ENCODE measurements at places on chromosomes 13 and 19.

- DNase-seq: no peak
Measured at GRCh38 chr19:30161021-30161655, 211.0 kb upstream of the ZNF536 start.

GRCh38 chr19:49767381-49767780, 580 bp downstream of the AP2A1 start:
- no peak for DNase-seq

DNA sequence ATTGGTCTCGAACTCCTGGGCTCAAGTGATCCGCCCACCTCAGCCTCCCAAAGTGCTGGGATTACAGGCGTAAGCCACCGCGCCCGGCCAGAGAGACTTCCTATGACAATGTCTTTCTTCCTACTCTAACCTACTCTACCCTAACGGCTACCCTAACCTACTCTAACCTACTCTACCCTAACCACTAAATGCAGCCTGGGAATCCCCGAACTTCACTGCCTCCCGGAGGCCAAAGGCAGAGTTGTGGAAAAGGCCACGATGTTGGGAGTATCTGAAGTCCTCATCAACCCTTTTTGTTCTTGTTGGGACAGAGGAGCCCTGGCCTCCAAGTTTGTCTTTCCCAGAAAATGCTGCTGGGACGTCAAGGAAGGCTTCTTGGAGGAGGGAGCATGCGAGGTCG, 967 bp upstream of the NR2C2AP start:
- DNase-seq: no peak

DNA sequence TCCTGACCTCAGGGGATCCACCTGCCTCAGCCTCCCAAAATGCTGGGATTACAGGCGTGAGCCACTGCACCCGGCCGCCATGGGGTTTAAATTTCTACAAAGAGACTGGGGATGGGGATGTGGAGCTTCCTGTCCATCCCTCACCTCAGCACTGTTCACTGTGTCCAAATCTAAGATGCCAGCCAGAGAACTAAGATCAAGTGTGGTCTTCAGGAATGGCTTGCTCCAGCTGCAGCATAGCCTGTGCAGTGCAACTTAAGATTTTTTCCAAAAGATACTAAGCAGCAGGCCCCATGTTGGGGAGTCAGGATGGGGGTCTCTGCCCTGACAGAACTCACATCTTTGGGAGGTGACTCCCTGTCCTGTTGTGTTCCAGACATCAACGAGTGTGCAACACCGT, 9.3 kb downstream of the ADGRE5 start:
- DNase-seq: no peak

- DNase-seq: no peak
Measured at GRCh38 chr19:39448271-39448670, 2.9 kb downstream of the SUPT5H start.

DNA sequence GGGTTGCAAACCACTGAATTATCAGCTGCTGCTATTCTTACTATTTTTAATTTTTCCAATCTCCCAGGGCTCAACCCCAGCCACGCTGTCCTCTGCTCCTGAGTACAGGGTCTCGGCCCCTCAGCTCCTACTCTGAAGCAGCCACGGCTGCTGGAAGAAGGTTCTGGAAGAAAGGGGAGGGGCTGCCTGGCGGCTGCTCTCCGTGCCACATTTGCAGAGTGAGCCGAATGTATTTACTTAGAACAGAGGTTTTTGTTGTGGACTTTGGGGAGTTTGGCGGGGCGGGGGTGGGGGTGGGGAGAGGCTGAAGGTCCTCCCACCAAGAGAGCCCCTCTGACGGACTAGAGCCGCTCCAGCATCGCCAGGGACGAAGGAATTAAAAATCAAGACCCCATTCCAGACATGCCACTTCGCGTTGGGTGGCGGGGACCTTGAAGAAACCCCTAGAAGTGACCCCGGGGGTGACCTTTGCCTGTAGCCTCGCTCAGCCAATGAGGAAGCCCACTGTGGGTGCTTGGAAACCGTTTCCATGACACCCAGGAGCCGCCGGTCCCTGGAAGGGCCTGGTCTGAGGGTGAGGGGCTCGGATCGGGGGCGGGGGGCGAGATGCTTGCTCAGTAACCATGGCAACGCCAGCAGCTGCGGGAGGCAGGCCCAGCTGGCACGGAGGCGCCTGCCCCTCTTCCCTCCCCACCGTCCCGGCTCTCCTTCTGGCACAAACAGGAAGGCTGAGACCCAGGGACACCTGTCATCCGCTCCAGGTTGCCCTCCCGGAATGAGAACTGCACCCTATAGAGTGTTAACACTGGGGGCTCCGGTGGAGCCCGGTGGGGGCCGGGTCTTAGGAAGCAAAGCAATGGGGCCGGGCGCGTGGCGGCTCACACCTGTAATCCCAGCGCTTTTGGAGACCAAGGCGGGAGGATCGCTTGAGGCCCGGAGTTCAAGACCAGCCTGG, 54.2 kb upstream of the PTPRS start:
- DNase-seq: no peak

DNA sequence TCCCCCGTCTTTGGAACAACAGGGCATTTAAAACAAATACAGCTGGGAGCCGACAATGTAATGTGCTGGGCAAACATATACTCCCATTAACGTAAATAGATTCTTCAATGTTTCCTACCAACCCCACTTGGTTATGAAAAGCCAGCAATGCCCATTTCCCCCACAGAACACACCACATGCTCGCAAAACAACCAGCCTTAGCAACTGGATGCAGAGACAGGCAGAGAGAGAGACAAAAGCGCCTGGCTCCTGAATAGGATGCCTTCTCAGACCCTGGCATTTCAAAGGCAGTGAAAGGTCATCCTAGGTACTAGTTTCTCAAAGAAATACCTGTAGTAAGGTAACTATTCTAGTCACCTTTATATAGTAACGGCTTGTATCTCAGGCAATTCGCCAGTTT, 462.9 kb downstream of the ITGBL1 start:
- no peak for DNase-seq

DNA sequence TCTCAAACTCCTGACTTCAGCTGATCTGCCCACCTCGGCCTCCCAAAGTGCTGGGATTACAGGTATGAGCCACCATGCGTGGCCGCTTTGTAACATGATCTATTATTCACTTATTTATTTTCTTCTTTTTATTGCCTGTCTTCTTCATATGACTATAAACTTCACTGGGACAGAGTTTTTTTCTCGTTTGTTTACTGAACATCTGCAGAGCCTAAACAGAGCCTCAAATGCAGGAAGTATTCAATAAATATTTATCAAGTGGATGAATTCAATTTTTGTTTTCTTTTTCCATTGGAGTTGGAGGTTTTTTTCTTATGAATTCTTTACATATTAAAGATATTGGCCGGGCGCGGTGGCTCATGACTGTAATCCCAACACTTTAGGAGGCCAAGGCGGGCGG, 54.7 kb downstream of the SKA3 start:
- no peak for DNase-seq

- no peak for DNase-seq
Measured at GRCh38 chr13:41199526-41199925, 5.2 kb upstream of the KBTBD7 start.

- no peak for DNase-seq
Measured at GRCh38 chr13:40814803-40815202, 25.4 kb downstream of the SLC25A15 start.

GRCh38 chr13:33697926-33698325, 120.0 kb upstream of the RFC3 start:
- DNase-seq: no peak

- DNase-seq: no peak
Measured at GRCh38 chr19:39304701-39305571, 8.7 kb downstream of the IFNL1 start.

DNA sequence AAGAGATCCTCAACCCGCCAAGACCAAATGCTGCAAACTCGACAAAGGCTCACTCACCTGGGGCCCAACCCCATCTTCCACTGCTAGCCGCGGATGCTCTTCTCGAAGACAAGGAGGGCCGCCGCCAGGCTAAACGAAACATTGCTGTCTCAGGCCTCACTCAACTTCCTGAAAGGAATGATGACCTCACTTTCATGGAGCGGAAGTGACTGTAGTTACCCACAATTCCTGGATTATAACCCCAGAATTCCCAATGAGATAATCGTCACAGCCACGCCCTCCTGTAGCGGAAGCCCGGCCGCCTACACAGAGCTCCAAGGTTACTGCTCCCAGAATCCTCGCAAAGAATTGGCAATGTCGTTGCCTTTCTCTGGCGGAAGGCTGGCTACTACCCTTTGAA, 10.5 kb upstream of the ZNF112 start:
- no peak for DNase-seq

- no peak for DNase-seq
Measured at GRCh38 chr13:112740502-112741131, 50.8 kb downstream of the ATP11A start.

DNA sequence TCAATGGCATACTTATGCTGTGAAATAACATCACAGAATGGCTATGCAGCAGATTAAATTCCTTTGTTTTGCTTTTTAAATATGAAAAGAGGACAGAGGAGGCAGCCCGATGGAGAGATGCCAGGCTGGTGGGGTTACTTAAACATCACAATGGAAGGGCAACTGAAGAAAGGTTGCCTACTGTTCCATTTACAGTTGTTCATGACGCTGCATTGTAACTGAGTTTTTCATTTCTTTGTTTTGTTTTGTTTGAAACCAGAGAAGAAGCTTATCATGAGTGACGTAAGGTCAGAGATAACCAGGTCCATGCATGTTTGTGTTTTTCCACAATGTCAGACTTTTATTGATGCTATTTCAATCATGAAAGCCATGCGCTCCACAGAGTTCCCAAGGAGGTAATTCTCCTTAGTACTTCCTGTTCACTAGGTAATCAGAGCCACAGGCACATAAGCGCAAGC, 273.8 kb downstream of the LHFPL6 start:
- DNase-seq: no peak

- DNase-seq: no peak
Measured at GRCh38 chr19:19588546-19588945, 29.9 kb downstream of the PBX4 start.

DNA sequence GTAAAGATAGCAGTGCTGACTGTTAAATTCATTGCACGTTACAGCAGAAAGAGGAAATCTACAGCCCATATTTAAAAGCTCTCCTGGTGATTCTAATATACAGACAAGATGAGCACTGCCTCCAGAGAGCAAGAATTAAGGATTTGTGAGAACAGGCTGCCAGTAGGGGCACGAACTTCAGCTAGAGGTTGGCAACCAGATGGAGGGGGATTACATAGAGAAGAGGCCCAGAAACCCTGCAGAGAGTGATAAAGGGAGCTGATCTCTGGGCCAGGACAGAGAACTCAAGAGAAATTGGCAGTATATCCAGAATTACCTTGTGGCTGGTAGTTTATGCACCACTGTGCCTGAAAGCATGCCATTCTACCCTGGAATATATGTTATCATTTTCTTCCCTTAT, 144.8 kb downstream of the UFM1 start:
- DNase-seq: no peak

GRCh38 chr13:29954082-29955028, 103.9 kb upstream of the UBL3 start:
- peak; percentile 61 for DNase-seq

GRCh38 chr19:4409123-4409933, 6.9 kb downstream of the CHAF1A start:
- no peak for DNase-seq
